AG10803 (cell line): ENCODE measurements at places on chromosomes 7 and 10.
A peak's percentile ranks its signal among the peaks of the same experiment; 100 is the strongest.

GRCh38 chr7:73970801-73971229, 57.2 kb upstream of the ELN start:
- no peak for DNase-seq

- no peak for DNase-seq
Observed at GRCh38 chr7:76395965-76396726, 13.4 kb downstream of the SSC4D start.

DNA sequence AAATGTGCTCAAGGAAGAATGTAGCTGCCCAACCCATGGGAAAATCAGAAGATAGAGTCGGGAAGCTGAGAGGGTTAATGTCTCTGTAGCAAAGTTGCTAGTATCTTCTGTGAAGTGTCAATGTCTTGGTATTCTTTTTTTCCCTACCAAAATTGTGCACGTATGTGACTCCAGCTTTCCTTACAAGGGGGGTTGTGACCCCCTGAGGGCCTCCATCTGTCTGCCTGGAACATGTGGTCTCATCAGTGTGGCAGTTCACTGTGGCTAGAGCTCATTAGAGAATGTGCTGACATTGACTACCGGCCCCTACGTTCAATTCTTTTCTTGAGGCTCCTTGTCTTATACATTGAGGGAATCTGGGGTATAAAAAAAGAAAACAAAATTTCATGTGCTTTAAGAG, 725.2 kb upstream of the CELF2 start:
- no peak for DNase-seq

DNA sequence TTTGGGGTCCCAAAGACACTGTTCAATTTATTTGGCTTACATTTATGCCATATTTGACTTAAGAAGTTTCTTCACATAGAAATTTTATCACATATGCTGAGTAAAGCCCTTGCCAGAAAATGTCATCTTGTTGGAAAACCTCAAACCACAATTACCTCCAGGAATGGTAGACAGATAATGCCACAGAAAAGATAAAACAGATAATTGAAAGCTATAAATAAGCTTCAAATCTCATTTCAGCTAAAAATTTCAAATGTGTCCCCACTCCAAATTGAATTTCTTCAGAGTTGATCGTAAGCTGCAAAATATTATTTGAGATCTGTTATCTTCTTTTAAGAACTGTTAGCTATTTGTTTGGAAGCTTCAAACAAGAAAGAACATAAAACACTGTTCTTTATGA, 176.4 kb upstream of the PTN start:
- peak; percentile 38 for DNase-seq

DNA sequence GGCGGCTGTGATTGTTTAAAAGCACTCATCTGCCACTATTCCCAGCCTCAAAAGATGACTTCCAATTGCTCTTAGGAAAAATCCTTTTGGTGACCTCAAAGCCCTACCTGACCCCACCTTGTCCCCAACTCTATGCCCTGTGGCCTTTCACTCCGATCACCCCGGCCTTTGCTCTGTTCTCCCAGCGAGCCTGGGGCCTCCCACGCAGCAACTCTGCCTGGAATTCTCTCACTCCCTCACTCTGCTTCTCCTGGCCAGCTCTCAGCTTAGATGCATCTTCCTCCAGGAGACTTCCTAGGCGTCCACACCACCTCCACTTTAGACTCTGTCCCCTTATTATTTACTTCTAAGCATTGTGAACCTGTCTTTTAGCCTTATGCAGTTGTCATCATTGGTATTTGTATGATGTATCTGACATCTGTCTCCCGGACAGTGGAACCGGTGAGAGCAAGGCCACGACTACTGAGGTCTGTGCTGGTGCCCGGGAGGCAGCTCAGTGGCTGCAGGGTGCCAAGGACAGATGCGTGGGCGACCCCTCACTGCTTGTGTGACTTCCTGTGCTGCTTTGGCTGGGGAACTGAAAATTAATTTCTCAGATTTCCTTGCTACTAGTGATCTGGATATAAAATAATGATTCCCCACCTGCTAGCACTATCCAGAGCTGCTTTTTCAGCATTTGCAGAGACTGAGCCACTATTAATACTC, 63.0 kb downstream of the PIP4K2A start:
- no peak for DNase-seq

DNA sequence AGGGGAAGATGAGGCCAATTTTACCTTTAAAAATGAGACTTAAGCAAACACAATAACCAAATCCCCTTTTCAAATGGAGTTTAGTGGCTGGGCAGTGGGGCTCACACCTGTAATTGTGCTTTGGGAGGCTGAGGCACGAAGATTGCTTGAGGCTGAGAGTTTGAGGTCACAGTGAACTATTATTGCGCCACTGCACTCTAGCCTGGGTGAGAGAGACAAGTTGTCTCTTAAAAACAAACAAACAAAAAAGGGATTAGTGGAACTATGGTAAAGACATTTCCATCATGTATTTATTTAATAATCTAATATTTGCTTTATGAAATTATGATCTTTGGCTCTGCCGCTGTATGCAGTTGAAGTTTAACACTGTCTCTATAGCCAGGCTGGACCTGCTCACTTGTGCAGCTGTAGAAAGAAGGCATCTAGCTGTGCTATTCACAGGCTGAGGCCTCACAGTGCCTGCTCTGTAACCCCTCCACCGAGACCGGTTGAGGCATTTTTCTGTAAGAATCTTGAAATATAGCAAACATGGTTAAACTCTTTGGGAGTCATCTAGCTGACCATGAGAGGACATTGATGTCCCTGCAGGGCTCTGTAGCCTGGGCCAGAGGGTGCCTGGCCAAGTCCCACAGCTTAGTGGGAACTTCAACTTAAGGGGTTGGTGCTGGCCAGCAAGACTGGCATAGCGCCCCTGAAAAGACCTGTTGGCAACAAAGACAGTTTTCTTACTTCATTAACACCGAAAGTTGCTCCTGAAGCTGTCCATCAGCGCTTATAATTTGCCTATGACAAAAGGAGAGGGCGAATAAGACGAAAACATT, 131.8 kb downstream of the BMPER start:
- DNase-seq, result no peak

- no peak for DNase-seq
Observed at GRCh38 chr7:13321316-13321715, 633.9 kb downstream of the ARL4A start.

- DNase-seq, result no peak
Observed at GRCh38 chr7:129122751-129123509, 21.6 kb upstream of the TSPAN33 start.

- peak; percentile 100 for DNase-seq
Observed at GRCh38 chr10:78805176-78805575, 263.6 kb upstream of the ZMIZ1 start.

DNA sequence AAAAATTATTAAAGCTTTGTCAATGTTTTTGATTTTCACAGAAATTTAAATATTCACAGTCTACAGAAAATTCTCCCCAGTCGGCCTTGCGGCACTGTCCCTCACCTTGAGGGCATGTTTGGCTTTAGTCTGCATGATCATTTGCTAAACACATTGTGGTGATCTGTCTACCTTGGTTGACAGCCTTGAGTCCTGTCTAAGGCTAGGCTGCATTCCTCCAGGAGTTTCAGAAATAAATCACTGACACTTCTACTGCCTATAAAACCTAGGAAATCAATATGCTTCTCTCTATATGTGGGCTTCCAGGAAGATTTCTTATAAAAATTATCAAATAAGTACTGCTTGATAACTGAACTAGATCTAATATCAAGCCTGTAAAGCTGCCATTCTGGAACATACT, 430.7 kb upstream of the GRM3 start:
- no peak for DNase-seq

DNA sequence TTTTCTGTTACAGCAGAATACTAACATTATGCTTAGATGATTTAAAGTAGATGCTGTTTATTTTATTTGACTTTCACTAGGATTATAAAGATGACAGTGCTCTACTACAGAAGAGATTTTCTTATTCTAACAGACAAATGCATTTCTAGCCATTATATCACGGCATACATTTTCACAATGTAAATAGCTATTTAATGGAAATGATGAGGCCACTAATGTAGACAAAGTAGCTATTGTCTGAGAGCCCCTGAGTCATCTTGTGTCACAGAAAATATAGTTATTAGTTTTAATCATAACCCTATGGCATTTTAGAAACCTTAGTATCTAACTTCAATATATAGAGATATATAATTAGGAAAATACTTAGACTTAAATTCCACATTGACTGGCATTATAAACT, 158.0 kb upstream of the AHR start:
- no peak for DNase-seq

GRCh38 chr7:133570321-133570720, 317.4 kb downstream of the EXOC4 start:
- peak; percentile 61 for DNase-seq

DNA sequence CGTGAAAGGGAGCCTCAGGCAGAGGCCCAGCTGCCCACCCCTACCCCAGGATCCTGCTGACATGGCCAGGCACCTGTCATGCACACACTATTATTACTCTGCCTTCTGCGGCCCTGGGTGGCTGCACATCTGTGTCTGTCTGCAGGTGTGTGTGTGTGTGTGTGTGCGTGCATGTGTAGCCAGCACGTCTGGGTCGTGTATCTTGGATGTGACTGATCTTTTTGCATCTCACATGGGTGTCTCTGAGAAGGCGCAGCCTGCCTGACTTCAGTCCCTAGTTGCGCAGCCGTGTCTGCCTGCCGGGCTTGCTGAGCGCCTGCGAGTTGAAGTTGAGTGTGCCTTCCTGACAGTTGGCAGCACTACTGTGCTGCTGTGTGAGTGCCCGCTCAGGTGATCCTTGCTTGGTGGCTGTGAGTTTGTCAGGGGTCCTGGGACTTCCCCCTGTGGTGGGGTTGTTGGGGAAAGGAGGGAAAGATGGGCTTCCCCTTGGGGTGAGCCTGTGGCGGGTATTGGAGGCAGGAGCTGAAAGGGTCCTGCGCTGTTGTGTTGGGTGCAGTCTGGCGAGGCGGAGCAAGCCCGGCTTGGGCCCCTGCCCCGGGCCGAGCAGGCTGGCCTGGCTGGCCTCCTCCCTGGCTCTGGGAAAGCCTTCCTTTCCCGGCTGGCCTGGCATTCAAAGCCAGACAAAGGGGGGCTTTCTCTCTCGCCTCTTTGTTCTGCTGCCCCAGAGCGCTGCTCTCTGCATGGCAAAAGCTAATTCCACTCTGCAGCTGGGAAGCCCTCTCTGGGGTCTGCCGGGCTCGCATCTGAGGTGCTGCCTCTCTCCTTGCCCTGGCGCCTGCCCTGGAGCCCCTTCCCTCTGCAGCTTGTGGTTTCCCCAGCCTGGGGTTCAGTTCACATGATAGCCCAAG, 4.9 kb downstream of the TRIM8 start:
- DNase-seq, result no peak

- no peak for DNase-seq
Observed at GRCh38 chr7:10181996-10182395, 791.7 kb upstream of the PHF14 start.

DNA sequence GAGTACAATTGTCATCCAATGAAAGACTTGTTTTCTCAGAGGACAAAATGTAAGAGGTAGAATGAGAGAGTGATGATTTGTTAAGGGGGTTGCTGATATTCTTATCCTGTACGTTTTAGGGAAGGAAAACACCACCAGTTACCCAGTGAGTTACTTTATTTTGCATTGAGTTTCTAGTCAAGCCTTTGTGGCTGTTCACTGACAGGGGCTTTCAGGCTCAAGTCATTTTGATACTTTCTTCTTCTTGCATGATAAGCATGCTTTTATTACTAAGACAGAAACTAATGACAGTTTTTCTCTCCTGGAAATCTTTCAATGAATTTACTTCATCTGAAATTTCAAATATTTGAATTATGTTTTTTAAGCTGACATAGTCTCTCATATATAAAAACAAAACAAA, 710.2 kb upstream of the POM121L12 start:
- no peak for DNase-seq

- peak; percentile 54 for DNase-seq
Observed at GRCh38 chr10:30553626-30554439, 75.7 kb downstream of the LYZL2 start.

GRCh38 chr7:2666588-2667250, 21.3 kb upstream of the AMZ1 start:
- DNase-seq, result no peak
